ENCODE measurements at places on chromosomes 13 and 19.

- DNase-seq, result no peak
Observed at GRCh38 chr13:20412691-20413355, 112.8 kb downstream of the CRYL1 start.

- DNase-seq, result no peak
Observed at GRCh38 chr19:49591731-49592485, 926 bp downstream of the PRR12 start.

GRCh38 chr19:41991025-41991424, 3.0 kb downstream of the ATP1A3 start:
- no peak for DNase-seq

- DNase-seq, result no peak
Observed at GRCh38 chr19:7470540-7471305, 18.1 kb downstream of the PEX11G start.

GRCh38 chr13:72286421-72286820, 419.4 kb upstream of the DACH1 start:
- DNase-seq, result no peak

- DNase-seq, result no peak
Observed at GRCh38 chr13:59367467-59367866, 796.3 kb downstream of the DIAPH3 start.

- DNase-seq, result peak; percentile 63
Observed at GRCh38 chr19:18932216-18932841, 8.7 kb downstream of the HOMER3 start.

GRCh38 chr19:33904681-33905080, 108.0 kb downstream of the KCTD15 start:
- no peak for DNase-seq

- DNase-seq, result no peak
Observed at GRCh38 chr13:20069956-20070355, 90.9 kb downstream of the GJA3 start.

DNA sequence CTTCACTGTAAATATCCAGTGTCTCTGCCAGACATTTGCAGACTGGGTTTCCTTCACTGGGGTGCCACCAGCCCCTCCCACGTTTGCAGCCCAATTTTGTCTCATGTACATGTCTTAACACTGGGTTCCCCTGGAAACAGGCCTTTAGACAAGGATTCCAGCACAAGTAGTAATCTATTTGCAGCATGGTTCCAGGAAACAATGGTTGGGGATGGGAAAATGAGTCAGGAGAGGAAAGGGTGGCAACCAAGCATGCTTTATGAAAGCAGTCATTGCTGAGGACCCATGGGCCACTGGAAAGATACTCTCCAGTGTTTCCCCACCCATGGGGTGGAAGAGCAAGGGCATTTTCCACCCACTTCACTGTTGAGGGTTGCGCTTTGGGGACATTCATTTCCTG, 53.6 kb upstream of the FARP1 start:
- no peak for DNase-seq

- no peak for DNase-seq
Observed at GRCh38 chr19:49643466-49643865, 1.5 kb downstream of the SCAF1 start.

GRCh38 chr13:37433086-37433485, 165.5 kb downstream of the POSTN start:
- no peak for DNase-seq

- no peak for DNase-seq
Observed at GRCh38 chr19:3849787-3850186, 19.1 kb downstream of the ZFR2 start.

DNA sequence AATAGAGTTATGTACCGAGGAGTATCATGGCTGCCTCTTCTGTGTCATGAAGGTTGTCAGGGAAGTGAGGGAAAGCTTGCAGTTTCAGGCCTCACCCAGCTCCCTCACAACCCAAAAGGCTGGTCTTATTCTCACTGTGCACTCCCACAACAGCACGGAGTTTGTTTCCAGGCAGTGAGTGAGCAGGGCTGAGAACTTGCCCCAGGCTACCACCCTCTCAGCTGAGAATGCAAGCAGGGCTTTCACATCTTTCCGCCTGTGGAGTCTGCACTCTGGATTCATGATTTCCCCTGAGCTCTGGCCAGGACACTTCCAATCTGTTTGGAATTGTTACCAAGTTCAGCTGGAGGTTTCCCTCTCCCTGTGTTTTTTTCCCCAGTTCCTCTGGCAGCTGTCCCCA, 2284.7 kb upstream of the PCDH20 start:
- DNase-seq, result no peak

DNA sequence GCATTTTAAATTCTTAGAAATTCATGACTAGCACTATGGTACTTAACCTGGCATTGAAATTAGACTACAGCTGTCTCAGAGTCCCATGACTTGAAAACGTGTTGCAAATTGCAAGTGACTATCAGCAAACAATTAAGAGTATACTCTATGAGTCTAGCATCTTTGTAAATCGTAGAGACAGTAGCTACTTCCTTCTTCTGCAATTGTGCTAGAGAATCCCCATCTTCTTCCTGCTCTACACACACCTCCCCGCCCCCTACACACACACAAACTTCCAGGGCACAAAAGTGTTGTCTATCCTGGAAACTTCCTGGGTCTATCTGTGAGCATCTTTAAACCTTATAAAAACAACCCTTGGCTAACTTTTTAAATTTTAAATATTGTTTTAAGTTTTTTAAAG, 35.2 kb upstream of the MIR17HG start:
- DNase-seq, result no peak

GRCh38 chr19:18675779-18676178, 7.7 kb upstream of the CRTC1 start:
- DNase-seq, result no peak

DNA sequence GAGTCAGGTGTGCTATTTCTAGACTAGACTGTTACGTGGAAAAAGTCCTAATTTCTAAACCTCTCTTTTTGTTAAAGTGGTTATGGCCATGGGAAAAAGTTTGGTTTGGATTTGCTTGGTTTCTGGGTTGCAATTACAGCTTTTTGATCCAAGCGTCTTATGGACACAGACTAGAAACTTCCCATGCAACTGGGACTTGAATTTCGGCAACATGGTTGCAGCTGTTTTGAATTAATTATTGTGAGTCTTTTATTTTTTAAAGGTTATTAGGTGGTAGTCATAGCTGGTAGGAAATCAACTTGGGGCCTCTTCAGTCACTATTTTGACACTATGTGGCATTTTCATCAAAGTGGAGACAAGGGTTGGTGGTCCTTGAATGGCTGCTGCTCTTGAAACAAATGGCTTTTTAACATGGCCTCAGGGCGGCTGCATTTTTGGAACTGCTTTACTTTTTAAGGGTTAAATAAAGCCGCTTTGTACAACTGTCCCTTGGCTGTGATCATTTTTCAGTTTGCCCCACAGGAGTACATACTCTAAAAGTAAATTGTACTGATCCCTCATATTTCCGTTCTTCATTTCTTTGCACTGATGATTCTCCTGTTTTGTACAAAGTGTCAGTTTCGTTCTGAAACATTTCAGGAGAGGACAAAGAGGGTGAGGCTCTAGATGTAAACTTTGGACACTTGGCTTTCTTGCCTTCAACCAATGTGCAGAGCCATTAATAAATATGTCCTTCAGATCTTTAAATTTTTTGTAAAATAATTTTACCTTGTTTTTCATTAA, 15.9 kb downstream of the HNRNPM start:
- DNase-seq, result no peak

DNA sequence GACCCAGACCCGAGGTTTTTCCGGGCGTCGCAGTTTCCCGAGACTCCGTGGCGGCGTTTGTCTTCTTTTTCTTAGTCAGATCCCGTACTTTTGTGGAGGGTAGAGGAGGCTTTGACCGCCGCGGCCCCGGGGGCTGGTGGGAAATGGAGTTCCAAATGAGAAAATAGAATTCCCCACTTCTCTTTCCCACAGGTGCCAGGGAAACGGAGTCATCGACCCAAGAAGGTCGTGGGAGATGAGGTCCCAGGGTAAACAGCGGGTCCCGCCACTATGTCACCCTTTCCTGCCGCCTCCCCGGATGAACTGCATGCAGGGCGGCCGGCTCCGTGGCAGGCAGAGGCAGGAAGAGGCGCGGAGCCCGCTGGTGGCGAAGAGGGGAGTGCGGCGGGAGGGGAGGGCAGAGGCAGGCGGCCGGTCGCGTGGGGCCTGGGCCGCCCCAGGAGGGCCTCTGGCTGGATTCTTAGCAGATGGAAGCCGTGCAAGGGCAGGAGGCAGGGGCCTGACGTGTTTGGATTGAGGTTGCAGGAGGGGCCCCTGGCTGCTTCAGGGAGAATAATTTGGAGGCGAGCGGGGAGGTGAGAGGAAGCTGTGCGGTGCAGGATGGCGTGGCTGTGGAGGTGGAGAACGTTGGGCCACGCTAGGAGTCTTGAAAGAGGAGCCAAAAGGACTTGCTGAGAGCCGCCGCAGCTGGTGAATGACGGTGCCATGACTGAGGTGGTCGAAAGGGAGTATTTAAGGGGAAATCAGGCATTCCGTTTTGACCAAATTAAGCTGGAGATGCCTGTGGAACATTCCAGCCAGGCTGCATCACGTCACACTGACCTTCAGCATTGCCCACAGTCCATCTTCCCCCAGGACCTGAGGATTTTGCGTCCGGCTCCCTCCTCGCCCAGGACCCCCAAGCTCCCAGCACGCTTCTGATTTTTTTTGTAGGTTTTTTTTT, 11.7 kb downstream of the CYTH2 start:
- peak; percentile 41 for DNase-seq

Measured in activated CD8-positive, alpha-beta memory T cell treated with anti-CD3 and anti-CD28 coated beads for 1 hour (primary cell).